Activated B cell treated with CpG ODN at 0.5 μM for 24 hours (primary cell): ENCODE measurements at places on chromosomes 2 and 18. TPM values are rescaled to one million over a fixed set of nuclear protein-coding genes. Genes with fewer than 3 reads are reported as not detected.

- no peak for DNase-seq
Observed at GRCh38 chr2:126970583-126970982, 71.9 kb downstream of the TEX51 start.

- no peak for DNase-seq
Observed at GRCh38 chr2:18752022-18752493, 162.7 kb upstream of the NT5C1B start.

The SMAD7 gene
- total RNA-seq = 6.8 and 6.9 TPM in 2 replicates

DNA sequence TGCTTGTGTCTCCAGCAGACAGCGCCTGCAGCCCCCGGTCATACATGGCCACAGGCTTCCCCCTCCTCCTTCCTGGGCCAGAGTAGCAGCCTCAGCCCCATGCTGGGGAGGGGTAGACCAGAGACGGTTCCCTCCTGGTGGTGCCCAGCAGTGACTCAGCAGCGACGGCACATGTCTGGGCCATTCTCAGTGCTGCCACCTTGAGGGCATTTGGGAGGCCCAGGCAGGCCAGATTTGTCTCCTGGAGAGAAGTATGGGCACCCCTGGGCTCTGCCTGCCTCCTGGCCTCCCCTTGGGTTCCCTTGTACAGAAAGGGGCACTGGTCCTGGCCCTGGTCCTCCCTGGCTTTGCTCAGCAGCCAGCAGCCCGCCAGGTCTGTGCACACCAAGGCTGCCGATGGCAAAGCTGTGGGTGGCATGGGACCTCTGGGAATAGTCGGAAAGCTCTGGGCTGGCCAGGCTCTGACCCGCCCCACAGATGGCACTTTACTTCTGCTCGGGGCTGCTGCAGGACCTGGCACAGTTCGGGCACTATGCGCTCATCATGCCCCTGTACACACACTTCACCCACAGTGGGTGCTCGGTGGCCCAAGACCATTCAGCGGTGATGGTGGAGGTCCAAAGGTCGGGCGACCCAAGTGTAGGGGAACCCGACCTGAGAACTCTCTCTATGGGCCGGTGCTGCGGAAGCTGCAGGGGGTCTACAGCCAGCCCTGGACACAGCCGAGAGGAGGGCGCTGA is 11.4 kb upstream of the ALPI start:
- no peak for DNase-seq

- DNase-seq = no peak
Observed at GRCh38 chr18:9343577-9343976, 9.0 kb downstream of the TWSG1 start.
